ENCODE measurements at places on chromosomes 7 and 10.
A peak's percentile ranks its signal among the peaks of the same experiment; 100 is the strongest.

DNA sequence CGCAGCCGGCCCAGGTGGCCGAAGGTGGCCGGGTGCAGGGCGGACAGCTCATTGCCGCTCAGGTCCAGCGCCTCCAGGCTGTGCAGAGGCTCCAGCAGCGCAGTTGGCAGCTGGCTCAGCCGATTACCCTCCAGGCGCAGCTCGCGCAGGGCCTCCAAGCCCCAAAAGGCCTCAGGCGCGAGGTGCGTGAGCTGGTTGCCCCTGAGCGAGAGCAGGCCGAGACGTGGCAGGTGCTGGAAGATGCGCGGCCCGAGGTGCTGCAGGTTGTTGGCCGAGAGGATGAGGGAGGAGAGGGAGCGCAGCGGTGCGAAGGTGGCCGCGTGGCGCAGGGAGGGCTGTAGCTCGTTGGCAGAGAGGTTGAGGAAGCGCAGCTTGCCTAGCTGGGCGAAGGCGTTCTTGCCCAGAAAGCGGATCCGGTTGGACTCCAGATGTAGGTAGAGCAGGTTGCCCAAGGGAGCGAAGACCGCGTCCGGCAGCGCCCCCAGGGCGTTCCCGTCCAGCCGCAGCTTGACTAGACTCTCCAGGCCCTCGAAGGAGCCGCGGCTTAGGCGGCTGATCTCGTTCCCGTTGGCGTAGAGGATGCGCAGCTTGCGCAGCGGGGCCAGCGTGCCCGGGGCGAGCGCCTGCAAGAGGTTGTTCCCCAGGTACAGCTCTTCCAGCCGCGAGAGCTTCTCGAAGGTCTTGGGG, 923 bp downstream of the TRIL start:
- DNase-seq: no peak

DNA sequence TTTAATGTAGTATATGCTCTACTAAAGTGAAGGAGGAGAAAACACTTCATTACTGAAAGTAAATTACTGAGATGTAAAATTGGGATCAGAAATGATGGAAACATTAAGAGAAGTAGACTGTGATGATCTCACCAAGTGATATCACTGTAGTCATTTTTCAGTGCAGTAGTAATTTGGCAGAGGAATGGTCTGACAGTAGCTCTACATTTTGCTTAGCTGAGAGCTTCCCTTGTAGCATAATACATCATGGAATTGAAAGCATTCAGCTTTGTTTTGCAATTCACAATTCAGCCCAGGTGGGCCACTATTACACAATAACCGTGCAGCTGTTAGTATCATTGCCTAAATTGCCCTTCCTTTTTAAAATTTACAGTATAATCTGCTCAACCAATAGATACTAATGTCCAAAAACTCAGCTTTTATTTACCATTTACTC, 19.4 kb upstream of the CABCOCO1 start:
- DNase-seq: no peak

- no peak for DNase-seq
Observed at GRCh38 chr7:66296557-66296956, 91.4 kb downstream of the TPST1 start.

DNA sequence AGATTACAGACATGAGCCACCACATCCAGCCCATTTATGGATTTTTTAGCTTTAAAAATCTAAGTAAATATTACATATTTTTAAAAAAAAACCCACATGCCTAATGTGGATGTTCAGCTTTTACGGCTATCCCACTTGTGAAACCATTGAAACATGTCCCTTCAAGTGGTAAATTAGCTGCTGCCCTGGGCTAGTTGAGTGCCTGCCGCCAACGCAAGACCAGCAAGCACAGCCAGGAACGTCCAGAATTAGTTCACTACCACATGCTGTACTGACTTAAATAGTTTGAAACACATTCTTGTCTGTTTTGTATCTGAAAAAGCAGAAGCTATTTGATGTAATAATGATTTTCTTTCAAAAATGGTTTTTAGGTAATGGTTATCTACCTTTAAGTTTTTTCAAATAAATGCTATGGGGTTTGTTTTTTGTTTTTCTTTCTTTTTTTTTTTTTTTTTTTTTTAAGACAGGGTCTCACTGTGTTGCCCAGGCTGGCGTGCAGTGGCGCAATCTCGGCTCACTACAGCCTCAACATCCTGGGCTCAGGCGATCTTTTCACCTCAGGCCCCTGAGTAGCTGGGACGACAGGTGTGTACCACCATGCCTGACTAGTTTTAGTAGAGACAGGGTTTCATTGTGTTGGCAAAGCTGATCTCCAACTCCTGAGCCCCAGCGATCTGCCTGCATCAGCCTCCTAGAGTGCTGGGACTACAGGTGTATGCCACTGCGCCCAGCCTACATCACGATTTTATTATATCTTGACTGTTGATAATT, 57.0 kb downstream of the KLRG2 start:
- DNase-seq: no peak

GRCh38 chr10:119343011-119343601, 135.7 kb downstream of the GRK5 start:
- DNase-seq: no peak

- no peak for DNase-seq
Observed at GRCh38 chr10:31619531-31620061, 300.6 kb downstream of the ZEB1 start.

- no peak for DNase-seq
Observed at GRCh38 chr7:102942868-102943267, 30.1 kb downstream of the LRRC17 start.

- no peak for DNase-seq
Observed at GRCh38 chr10:60932756-60933155, 11.2 kb downstream of the RHOBTB1 start.

- no peak for DNase-seq
Observed at GRCh38 chr7:48962821-48963505, 38.6 kb downstream of the CDC14C start.

GRCh38 chr7:38318803-38319416, 45.5 kb upstream of the TARP start:
- no peak for DNase-seq

DNA sequence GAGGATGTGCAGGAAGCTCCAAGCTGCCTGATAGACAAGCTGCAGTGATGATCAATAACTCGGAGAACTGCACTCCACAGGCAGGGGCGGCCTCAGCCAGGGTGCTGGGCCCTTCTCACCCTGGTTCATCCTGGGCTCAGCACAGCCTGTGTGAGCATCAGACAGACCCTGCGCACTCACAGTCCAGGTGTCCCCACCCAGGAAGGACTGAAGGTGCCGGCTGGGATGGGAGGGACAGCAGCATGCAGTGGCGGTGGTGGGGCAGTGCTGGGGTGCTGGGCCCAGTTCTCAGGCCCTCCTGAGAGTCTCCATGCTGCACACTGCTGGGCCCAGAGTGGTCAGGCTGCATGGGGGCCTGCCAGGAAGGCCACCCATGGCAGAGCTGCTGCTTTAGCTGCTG, 74.1 kb downstream of the ITIH5 start:
- no peak for DNase-seq

- DNase-seq: no peak
Observed at GRCh38 chr7:14841086-14841485, 61.5 kb downstream of the DGKB start.

- DNase-seq: no peak
Observed at GRCh38 chr10:29820890-29821461, 186.2 kb upstream of the SVIL start.

DNA sequence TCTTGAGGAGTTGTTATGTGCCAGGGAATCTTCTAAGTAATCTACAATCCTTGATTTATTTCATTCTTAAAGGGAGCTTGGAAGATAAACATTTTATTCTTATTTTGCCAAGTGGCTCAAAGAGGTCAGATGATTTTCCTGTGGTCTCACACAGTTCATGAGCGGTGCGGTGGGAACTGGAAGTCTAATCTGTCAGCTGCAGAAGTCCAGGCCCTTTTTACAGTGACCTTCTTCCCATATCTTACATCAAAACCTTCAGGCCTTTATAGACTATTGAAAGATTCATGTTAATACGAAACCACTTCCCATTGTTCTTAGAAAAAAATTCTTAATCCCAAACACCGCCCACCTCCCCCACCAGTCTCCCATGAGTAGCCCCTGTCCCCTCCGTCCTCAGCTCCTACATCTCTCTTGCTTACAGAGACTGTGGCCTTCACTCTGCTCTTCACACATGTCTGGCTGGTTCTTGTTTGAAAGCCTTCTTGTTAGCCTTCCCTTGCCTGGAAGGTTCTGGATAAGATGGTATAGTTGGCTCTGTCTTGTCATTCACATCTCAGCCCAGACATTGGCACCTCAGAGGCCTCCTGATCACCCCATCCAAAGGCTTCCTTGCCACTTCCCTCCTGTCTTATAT, 61.5 kb downstream of the ITGA8 start:
- no peak for DNase-seq

DNA sequence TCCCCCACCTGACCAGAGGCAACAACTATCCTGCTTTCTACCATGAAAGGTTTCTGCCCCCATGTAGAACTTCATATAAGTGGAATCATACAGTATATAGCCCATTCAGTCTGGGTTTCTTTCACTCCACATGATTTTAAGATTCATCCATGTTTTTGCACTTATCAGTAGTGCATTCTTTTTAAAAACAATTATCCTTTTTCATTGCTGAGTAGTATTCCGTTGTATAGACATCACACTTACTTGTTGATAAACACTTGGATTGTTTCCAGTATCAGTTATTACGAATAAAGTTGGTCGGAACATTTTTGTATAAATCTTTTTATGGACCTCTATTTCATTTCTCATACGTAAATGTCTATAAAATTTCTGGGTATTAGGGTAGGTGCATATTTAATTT, 68.7 kb downstream of the CYCS start:
- DNase-seq: no peak

GRCh38 chr10:127928021-127928806, 21.3 kb downstream of the PTPRE start:
- DNase-seq: no peak

- peak; percentile 40 for DNase-seq
Observed at GRCh38 chr10:17026686-17027485, 102.7 kb downstream of the CUBN start.

GRCh38 chr10:61359452-61359851, 93.7 kb downstream of the TMEM26 start:
- no peak for DNase-seq

DNA sequence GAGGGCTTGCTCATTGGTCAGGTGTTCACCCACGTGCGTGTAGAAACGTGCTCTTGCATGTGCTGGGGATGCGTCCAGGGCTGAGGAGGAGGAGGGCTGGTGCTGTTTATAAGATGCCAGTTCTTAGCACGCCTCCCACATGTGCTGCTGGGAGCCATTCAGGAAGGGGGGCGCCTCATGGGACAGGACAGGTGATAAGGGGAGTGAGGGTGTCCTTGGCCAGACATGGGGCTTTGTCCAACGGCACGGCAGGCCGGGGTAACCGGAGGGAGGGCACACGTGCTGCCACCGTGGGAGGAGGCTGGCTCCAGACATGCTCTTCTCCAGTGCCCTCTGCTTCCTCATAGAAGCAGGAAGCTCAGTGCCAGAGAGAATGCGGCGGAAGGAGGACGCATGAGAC, 150.0 kb downstream of the ZMYND11 start:
- no peak for DNase-seq

- no peak for DNase-seq
Observed at GRCh38 chr7:2192831-2193534, 39.8 kb downstream of the MAD1L1 start.

GRCh38 chr7:88500131-88500530, 193.4 kb upstream of the STEAP4 start:
- DNase-seq: no peak

Data from stimulated activated CD4-positive, alpha-beta T cell treated with anti-CD3 and anti-CD28 coated beads, Interleukin-15, amount 100 ng/mL, for 1 hour (primary cell).